Lower leg skin (tissue), 4 donors: ENCODE measurements at places on chromosomes 3 and 15.

DNA sequence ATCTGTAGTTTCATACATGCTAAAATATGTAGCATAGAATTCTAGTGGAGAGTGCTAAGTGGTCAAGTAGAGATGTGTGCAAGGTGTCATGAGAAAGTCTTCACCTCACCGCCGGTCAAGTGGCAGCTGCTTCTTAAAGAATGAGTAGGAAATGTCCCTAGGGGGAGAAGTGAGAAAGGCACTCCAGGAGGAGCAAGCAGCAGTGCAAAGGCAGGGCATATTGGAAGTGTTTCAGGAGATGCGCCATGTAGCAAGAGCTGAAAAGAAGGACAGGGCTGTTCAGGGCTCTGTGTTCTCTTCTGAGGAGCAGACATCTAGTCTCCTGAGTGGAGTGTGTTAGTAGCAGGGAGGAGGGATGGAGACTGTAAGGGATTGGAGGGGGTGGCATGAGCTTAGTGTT is 312.4 kb upstream of the SEMA6D start:
- DNase-seq, result no peak

GRCh38 chr3:157922614-157923013 is 183.6 kb downstream of the SHOX2 start:
- DNase-seq, result no peak

DNA sequence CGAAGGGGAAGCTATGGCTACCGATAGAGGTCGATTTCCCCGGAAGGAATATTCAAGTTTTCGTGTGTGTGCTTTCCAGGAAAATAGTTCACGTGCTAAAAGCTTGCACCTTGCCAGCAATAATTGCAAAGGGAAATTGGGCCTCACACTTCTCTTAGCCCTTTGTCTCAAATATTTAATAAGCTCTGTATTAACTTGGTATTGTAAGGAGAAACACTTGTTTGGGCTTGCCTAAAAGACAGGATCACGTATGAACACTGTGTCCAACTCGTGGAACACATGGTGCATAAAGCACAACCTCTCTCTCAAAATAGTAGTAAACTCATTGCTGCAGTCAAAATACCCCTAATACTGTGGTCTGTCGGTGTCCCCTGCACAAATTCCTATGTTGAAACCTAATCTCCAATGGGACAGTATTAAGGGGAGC is 352 bp upstream of the TMF1 start:
- DNase-seq, result no peak

- DNase-seq, result no peak
Measured at GRCh38 chr15:77243135-77243534, 172.2 kb upstream of the TSPAN3 start.

DNA sequence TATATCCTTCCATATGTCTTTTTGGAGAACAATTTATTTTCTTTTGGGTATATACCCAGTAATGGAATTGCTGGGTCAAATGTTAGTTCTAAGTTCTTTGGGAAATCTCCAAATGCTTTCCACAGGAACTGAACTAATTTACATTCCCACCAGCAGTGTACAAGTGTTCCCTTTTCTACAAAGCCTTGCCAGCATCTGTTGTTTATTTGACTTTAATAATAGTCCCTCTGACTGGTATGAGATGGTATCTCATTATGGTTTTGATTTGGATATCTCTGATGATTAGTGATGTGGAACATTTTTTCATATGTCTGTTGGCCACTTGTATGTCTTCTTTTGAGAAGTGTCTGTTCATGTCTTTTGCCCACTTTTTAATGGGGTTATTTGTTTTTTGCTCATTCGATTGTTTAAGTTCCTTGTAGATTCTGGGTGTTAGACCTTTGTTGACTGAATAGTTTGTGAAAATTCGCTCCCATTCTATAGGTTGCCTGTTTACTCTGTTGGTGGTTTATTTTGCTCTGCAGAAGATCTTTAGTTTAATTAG is 48.4 kb downstream of the TMEM45A start:
- DNase-seq, result no peak

DNA sequence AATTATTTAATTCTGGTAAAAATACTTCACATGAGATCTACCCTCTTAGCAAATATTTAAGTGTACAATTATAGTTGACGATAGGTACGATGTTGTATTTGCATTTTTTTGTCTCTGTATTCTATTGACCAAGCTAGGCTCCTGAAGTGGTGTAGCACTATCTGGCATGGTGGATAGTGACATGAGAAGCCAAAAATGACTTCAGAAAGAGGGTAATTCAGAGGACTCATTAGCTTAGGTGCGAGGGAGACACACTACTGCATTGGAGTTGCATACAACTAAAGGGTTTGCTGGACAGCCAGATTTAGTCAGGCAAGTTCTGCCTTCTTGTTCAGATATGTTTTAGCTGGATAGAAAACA is 50.6 kb downstream of the KBTBD8 start:
- no peak for DNase-seq

DNA sequence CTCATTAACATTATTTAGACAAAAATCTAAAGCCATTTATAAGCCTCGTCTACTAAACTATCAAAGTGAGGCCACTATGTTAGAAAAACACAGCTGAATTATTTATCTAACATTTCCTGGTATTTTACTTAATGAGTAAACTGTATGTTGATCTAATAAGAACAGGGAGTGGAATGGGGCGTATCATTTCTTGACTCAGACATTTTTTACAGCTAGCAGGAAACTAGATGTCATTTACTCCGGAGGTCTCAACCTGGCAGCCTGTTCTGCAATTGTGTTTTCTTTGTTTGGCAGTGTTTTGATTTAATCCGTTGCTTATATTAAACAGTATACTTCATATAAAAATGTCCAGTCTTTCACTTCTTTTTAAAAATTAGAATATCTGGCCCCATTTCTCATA is 79.1 kb upstream of the ABI3BP start:
- no peak for DNase-seq

- DNase-seq, result no peak
Measured at GRCh38 chr3:37558580-37558979, 303.1 kb upstream of the CTDSPL start.

DNA sequence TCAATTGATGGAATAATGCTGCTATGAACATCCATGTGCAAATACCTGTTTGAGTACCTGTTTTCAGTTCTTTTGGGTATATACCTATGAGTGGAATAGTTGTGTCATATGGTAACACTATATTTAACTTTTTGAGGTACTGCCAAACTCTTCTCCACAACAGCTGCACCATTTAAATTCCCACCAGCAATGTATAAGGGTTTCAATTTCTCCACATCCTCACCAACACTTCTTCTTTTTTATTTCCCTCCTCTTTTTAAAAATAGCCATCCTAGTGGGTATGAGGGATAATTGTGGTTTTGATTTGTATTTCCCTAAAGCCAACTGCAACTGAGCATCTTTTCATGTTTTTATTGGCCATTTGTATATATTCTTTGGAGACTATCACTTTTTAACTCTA is 31.3 kb upstream of the ARHGEF3 start:
- DNase-seq, result no peak

DNA sequence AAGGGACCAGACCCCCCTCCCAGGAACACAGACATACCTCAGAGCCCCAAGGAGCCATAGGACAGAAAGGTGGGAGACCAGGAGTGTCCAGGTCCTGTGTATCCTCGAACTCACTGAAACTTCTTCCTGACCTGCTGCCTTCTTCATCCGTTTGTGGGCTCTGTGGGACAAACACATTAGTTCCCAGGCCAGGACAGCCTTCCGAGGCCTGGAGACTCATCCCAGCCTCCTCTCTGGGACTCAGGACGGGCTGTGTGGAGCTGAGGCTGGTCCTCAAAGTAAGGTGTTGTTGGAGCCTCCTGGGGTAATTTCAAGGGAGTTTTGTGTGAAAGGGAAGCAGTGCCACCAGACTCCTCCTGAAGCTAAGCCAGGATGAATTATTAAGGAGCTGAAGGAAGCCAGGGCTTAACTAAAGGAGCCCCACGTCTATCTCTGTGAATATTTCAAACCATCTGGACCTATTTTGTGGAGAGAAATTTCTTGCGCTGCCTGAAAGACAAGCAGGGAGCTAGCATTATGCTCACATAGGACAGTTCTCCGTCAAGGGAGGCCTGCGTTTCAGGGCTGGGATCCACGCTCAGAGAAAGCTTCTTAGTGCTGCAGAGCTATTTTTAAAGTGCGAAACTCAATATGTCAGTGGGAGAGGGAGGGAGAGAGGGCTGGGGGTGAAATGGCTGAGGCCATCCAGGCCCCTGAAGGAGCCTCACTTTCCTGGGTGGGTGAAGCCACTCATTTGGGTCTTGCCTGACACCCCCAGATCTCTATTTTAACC is 29.8 kb upstream of the PLA2G4E start:
- no peak for DNase-seq

- no peak for DNase-seq
Measured at GRCh38 chr3:23710555-23710954, 95.2 kb upstream of the UBE2E1 start.

GRCh38 chr3:129605203-129605921 is 1.1 kb downstream of the PLXND1 start:
- no peak for DNase-seq

- no peak for DNase-seq
Measured at GRCh38 chr15:67820122-67820991, 5.0 kb upstream of the SKOR1 start.

GRCh38 chr3:9951126-9951525 is 1.1 kb downstream of the PRRT3 start:
- DNase-seq, result no peak

GRCh38 chr3:26229801-26230200 is 392.8 kb upstream of the LRRC3B start:
- no peak for DNase-seq

GRCh38 chr3:49158103-49158709 is 7.9 kb downstream of the CCDC71 start:
- no peak for DNase-seq

DNA sequence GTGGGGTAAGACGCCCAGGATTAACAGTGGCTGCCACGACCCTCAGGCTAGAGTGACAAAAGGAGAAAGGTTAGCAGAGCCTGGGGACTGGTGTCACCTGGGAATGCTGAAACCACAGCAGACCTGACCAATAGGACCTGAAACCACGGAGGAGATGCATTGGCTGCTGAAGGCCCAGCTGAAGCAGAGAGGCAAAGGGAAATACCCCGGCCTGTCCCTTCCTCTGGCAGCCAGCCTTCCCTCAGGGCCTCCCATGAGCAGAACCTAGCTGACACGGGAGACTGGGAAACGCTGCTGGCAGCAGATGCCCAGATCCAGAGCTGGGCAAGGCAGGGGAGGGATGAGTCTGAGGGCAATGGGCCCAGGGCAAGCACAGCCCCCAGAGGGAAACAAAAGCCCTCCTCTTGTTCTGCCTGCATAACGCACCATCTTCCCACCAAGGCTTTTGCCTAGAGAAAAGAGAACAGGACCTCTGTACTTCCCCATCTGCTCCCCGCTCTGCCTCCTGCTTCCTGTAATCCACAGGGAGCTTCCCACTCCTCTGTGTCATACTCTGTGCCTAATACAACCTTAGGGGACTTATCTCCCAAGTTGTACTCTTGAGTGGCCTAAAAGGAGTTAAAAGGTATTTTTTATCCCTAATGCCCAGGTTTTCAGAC is 216.2 kb downstream of the ABHD5 start:
- no peak for DNase-seq

DNA sequence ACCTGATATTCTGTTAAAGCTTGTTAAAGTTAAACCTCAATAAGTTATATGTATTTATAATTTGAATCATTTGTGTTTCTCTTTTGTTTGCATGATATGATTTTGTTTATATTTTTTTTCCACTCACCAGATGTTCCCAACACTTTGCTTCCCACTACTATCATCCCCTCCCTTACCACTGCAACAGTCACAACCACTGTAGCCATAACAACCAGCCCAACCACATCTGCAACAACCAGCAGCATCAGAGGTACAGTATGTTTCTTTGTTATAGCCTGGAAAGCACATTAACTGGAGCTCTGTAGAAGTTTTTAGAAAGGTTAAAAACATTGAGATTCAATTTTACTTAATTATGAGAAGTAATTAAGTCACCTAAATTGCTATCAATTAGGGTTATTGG is 1011.9 kb downstream of the VGLL3 start:
- DNase-seq, result no peak

GRCh38 chr3:70358978-70359580 is 46.6 kb upstream of the MDFIC2 start:
- DNase-seq, result no peak

- no peak for DNase-seq
Measured at GRCh38 chr3:125959317-125960065, 9.5 kb upstream of the ROPN1B start.
